ENCODE measurements at places on chromosomes 7 and 10.

DNA sequence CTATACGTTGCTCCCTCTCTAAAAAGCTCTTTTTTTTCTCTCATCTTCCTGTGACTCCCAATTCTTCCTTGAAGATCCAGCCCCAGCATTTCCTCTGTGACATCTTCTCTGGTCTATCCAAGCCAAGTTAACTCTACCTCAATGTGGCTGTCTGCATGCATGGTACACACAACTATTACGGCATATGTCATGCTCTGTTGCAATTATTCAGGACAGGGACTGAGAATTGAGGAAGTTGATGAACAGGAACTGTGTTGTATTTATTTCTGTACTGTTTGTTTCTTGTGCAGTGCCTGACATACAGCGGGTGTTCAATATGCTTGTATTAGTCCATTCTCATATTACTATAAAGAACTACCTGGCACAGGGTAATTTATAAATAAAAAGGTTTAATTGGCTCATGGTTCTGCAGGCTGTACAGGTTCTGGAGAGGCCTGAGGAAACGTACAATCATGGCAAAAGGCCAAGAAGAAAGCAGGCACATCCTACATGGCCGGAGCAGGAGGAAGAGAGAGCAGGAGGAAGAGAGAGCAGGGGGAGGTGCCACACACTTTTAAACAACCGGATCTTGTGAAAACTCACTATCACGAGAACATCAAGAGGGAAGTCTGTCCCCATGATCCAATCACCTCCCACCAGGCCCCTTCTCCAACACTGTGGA is 6.3 kb downstream of the TRPV5 start:
- no peak for DNase-seq

GRCh38 chr7:99005776-99006175 is 127.4 kb downstream of the TRRAP start:
- DNase-seq: no peak

- no peak for DNase-seq
Observed at GRCh38 chr10:131260452-131261211, 50.9 kb downstream of the TCERG1L start.

- DNase-seq: no peak
Observed at GRCh38 chr7:1029637-1030443, 14.5 kb upstream of the GPR146 start.

DNA sequence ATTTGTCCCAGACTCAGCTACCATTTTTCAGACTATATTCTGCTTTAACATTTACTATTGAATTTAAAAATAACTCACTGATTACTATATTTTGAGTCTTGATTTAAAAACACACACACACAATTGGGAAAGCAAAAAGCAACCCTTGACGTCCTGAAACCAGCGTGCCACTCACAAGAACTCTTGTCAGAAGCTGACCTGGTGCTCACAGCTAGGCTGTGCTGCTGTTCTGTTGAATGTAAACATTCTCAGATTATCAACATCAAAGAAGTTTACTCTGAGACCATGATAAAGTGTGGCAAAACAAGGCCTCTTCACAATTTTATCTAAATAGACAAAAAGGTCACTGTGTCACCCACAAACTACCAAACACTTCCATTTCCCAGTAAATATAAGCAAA is 62.6 kb upstream of the CACNA2D1 start:
- DNase-seq: no peak

Data from stimulated activated CD4-positive, alpha-beta T cell treated with anti-CD3 and anti-CD28 coated beads, Interleukin-12 subunit alpha, Interleukin-12 subunit beta, amount 100 ng/mL, for 24 hours (primary cell).